Amniotic epithelial cell (primary cell): ENCODE measurements at places on chromosomes 6 and 20.
A peak's percentile ranks its signal among the peaks of the same experiment; 100 is the strongest.

- DNase-seq: no peak
Measured at GRCh38 chr6:118377711-118378414, 170.2 kb upstream of the PLN start.

DNA sequence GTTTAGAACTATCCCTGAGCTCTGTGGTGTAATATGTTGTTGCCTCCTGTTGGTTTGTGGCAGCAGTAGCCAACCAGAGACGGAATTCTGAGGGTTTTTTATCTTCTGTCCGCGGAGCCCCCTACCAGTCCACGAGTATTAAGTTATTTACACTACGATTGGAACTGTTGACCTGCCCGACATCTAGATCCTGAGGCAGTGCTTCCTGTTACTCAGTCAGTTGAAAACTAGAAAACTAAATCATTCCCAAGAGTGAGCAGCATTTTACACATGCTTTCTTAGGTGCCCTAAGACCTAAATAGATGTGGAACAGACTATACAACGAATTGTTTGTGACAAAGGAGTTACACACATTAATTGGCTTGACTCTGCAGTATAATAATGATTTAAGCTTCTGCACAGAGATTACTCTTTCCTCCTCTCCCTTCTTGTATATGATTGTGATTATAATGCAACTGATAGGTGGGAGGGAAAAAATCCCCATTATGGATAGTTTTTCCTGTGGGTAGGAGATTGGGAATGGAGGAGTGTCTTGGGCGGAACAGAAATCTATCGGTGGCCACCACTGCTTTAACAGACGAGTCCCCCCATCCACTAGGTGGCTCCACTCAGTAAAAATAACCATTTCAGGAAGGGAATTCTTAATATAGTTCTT, 1.7 kb downstream of the LOC128125822 start:
- DNase-seq: peak; percentile 60

GRCh38 chr6:146071781-146072180, 42.9 kb downstream of the GRM1 start:
- DNase-seq: no peak

GRCh38 chr20:56664796-56665195, 35.7 kb downstream of the TFAP2C start:
- no peak for DNase-seq

GRCh38 chr6:148934539-148934938, 187.7 kb downstream of the UST start:
- DNase-seq: no peak

- DNase-seq: no peak
Measured at GRCh38 chr6:131062241-131063027, 611 bp downstream of the EPB41L2 start.

DNA sequence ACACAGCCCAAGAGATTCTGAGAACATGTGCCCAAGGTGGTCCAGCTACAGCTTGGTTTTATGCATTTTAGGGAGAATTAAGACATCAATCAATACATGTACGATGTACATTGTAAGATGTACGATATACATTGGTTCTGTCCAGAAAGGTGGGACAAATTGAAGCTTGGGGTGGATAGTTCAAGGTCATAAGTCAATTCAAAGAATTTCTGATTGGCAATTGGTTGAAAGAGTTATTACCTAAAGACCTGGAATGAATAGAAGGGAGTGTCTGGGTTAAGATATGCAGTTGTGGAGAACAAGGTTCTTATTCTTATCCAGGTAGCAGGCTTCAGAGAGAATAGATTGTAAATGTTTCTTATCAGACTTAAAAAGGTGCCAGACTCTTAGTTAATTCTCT, 31.8 kb upstream of the LCA5 start:
- no peak for DNase-seq

DNA sequence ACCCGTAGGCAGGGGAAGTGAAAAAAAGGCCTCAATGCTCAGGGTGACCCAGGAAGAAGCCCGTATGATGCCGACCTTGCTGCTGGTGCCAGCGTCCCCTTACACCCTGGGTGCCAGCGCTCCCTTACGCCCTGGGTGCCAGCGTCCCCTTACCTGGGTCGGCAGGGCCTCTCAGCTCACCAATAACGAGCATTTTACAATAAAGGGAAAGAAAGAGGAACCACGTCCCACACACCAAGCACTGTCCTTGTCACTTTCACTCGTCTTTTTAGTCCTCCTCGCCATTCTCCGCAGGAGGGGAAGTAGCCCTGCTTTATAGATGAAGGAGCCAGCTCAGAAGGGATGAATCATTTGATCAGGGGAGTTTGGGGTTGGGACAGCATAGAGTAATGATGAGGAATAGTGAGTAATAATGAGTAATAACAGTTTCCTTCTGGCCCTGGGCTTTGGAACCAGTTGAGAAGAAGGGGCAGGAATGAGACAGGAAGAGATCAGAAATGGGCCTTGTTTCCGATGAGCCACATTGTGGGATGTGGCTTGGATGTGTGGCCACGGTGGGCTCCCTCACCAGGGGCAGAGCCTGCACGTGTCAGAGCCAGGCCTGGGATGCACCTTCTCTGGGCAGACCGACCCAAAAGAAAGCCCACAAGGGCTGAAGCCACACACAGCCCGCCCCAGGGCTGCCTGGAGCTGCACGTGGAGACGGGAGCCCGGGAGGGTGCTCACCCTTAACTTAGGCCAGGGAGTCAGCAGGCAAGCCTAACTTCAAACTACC, 75.7 kb downstream of the SYNJ2 start:
- peak; percentile 78 for DNase-seq

DNA sequence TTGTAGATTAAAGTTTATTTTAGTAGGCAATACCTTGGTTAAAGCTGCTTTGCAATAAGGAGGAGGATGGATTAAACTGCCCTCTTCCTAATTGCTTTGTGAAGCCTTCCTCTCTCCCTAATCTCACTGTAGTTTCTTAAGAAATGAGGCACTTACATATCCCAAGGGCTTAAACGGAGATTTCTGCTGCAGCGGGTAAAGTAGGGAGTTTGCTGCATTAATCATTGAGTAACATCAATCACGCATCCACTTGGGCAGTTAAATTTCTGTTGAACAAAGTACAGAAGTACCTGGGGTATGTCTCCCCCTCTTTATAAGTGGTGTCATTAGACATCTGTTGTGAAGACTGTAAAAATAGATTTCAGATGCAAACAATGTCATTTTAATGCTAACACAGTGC, 29.5 kb upstream of the ARID1B start:
- peak; percentile 25 for DNase-seq

- DNase-seq: peak; percentile 95
Measured at GRCh38 chr6:36633915-36634314, 39.8 kb downstream of the SRSF3 start.

DNA sequence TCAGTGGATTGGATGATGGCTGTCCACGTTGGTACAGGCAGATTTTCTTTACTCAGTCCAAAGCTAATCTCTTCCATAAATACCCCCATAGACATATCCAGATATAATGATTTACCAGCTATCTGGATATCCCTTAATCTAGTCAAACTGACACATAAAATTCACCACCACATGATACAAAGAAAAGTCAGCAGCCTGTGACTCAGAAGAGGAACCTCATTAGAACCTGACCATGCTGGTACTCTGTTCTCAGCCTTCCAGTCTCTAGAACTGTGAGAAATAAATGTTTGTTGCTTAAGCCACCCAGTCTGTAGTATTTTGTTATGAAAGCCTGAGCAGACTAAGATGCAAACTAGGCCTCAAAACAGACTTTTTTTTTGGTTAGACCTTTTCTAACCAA, 431.3 kb upstream of the RNF217 start:
- peak; percentile 71 for DNase-seq

GRCh38 chr20:50559856-50560638, 49.9 kb downstream of the PTPN1 start:
- DNase-seq: no peak

- peak; percentile 46 for DNase-seq
Measured at GRCh38 chr6:158377860-158378259, 65.6 kb downstream of the TULP4 start.

DNA sequence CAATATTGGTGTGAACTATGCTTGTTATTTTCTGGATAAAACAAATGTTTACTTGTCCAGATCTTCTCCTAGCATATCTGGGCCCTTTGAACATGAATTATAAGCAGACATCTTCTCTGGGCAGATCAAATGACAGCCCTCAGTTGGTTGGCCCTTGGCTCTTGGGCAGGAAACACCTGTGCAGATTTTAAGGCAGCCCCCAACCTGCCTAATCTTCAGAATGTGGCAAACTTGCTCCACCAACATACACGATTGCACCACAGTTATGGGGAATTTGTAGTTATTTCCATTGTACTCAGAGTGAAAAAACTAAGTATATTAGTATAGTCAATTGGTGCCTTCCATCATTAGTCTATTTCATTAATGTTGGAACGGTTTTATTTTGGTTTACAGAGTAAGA, 94.9 kb upstream of the KCNK16 start:
- no peak for DNase-seq

GRCh38 chr20:46117704-46118467, at the start of gene CD40:
Gene CD40 (plus strand): TSS chr20:46118314. CDS start chr20:46118344, 30 bp downstream.
- DNase-seq: peak; percentile 71

DNA sequence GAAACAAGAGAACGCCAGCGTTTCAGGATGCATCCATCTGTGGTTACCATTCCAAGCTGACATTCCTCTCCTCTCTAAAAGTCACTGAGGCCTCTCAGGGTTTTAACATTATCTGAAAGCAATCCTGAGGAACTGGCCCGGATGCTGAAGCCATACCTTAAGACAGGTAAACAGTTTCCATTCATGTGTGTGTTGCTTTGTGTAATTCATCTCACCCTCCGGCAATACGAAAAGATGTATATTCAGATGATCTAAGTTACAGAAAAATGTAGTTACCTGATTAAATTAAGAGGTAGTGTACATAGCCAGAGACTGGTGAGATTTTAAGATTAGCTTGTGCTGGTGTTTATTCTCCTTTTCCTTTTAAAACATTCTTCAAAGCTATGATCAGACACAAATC, 68.4 kb upstream of the BACH2 start:
- DNase-seq: no peak
